ENCODE measurements at places on chromosomes 16 and 17.

DNA sequence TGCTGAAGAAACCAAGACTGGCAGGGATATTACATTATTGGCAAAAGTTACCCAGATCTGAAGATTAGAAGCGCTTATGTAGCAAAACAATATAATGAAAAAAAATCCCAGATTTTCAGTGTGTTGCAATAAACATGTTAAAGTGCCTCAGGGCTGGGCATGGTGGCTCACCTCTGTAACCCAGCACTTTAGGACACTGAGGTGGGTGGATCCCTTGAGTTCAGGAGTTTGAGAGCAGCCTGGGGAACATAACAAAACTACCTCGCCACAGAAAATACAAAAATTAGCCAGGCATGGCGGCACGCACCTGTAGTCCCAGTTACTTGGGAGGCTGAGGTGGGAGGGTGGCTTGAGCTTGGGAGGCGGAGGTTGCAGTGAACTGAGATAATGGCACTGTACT lies 6.8 kb downstream of the ZNF207 start:
- DNase-seq: no peak

- peak; percentile 64 for DNase-seq
Measured at GRCh38 chr16:50699326-50700159, 6.1 kb downstream of the NOD2 start.

GRCh38 chr16:89303617-89304016 lies 86.1 kb downstream of the ZNF778 start:
- no peak for DNase-seq

GRCh38 chr16:24036614-24037013 lies 200.8 kb downstream of the PRKCB start:
- peak; percentile 6 for DNase-seq

- no peak for DNase-seq
Measured at GRCh38 chr17:83077411-83077810, 2.0 kb upstream of the METRNL start.

- DNase-seq: no peak
Measured at GRCh38 chr17:38797158-38797490, 2.2 kb downstream of the PIP4K2B start.

DNA sequence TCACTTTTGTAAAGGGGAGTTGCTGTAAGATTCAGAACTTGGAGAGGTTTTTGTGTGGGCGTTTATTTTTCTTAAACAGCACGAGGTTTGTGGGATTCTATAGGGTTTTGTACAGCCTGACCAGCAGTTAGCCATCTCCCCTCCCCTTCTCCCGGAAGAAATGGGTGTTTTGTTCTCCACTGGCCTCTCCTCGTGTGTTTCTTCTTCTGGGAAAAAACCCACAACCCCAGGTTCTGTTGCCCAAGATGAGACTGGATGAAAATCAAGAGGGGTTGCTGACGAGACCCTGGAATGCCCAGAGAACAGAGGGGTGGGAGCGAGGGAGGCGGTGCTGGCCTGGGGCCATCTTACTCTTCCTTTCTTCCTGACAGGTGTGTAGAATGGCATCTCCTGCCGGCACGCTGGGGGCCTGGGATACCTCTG lies 186.1 kb downstream of the MSI2 start:
- DNase-seq: no peak

GRCh38 chr16:50015631-50016030 lies 9.4 kb upstream of the CNEP1R1 start:
- DNase-seq: no peak

GRCh38 chr17:81376946-81377714 lies 18.1 kb upstream of the BAHCC1 start:
- no peak for DNase-seq

DNA sequence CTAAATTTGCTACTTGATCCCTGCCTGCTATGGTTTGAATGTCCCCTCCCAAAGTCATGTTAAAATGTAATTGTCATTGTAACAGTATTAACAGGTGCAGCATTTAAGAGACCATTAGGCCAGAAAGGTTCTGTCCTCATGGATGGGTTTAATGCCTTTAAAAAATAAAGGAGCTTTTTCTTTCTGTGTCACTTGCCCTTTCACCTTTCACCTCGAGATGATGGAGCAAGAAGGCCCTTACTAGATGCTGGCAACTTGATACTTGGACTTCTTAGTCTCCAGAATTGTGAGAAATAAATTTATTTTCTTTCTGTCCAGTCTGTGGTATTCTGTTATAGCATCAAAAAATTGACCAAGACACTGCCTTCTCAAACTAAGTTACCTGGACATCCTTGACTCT lies 98.5 kb downstream of the BRIP1 start:
- no peak for DNase-seq

GRCh38 chr16:50093607-50094539 lies 28.1 kb downstream of the HEATR3 start:
- peak; percentile 10 for DNase-seq

- no peak for DNase-seq
Measured at GRCh38 chr16:30144917-30145316, 21.9 kb upstream of the MAPK3 start.

DNA sequence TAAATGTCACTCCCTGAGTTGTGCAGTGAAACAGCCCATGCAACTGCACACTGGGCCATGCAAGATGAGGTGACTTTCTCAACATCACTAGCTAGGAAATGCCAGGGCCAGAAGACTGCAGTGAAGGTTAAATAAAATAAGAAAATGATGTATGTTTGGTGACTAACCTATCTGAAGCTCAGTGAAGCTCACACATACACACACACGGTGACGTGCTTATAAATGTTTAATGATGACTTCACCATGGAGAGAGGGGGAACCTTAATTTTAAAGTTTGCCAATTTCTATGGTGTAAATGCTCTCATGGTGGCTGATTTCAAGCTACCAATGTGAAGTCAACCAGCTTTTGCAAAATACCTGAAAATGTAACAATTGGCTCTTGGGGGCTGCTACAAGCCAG lies 166.4 kb downstream of the MAF start:
- DNase-seq: no peak

DNA sequence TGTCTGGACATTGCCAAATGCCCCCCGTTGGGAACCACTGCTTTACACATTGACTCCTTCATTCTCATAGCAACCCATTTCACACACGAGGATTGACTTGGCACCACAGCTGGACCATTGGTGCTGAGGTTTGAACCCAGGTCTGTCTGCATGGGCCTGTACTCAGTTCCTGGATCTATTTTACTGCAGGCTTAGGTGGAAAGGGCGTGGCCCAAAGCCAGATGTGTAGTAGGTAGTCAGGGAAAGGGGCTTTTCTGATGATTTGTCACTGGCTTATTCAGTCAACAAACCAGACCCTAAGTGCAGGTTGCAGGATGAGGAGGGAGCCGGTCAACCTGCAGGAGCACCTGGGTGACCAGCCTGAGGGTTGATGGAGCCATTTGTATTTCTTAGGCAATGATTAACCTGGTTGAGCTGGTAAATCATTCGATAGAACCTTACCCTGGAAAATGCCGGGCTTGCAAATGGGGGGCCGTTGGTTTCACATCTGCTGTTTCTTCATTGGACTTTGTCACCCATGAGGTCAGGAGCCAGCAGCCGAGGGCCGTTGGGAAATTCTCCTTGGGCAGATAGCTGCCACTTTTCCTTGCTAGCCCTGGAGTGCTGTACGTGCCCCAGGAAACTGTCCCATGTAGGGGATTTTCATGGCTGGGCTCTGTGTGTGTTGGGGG lies 104.4 kb downstream of the CMIP start:
- no peak for DNase-seq

- DNase-seq: peak; percentile 94
Measured at GRCh38 chr17:2303204-2304188, at the start of the genes SMG6 and SRR. SMG6 (minus strand) TSS chr17:2303785; CDS start chr17:2303720, 65 bp downstream. SRR (plus strand) TSS chr17:2303950; CDS start chr17:2315561, 11,611 bp downstream.

DNA sequence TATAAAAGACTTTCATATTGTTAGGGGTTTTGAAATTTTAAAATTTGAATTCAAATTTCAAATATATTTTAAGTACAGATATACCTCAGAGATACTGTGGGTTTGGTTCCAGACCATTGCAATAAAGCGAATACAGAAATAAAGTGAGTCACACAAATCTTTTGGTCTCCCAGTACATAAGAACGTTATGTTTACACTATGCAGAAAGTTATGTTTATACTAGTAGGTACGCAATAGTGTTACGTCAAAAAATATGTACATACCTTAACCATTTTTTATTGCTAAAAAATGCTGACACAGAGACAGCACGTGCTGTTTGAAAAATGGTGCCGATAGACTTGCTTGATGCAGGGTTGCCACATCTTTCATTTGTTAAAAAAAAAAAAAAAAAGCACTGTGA lies 19.7 kb downstream of the NUP88 start:
- no peak for DNase-seq

DNA sequence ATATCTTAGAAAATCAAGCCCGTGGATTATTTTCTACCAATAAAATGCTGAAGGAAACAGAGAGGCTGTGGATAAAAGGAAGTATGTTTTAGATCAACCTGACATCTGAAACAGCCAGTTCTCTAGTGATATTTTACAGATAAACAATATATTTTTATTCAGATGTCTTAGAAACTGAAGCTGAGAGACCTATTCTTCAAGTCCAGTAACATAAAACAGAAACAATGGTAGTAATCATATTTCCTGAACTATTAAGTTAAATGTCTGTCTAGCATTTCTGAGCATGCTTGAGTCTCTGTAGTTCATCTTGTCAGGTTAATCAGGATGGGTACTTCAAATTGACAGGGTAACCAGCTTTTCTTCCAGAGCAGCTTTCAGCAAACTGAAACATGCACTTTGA lies 449.6 kb upstream of the TOM1L1 start:
- DNase-seq: no peak

DNA sequence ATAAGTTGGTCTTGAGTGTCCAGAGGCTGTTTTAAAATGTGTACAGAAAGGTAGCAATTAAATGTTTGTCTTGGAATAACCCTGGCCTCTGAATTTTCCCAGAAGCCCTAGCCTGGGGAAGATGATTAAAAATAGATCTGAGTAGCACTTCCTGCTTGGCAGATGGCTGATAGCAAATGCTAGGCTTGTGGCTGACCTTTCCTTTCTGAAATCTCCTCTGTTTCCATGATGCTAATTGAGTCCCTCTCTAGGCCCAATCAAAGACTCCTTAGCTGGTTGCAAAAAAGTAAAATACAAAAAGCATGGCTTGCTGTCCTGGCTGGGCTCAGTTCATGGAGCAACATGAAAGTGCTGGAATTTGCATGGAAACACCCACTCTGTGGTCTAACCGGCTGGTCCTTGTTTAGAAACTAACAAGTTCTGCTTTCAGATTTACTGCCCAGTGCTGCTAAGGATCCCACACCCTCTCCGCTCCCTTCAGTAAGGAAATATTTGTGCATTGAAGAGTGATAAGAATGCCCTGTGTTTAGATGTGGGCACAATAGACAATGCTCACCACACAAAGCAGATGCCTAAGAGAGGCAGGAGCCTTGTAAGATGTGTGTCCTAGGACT lies 40.8 kb downstream of the YPEL2 start:
- no peak for DNase-seq

GRCh38 chr17:66520999-66521398 lies 218.6 kb downstream of the PRKCA start:
- DNase-seq: no peak

GRCh38 chr17:62935523-62935922 lies 30.5 kb upstream of the TANC2 start:
- DNase-seq: no peak

DNA sequence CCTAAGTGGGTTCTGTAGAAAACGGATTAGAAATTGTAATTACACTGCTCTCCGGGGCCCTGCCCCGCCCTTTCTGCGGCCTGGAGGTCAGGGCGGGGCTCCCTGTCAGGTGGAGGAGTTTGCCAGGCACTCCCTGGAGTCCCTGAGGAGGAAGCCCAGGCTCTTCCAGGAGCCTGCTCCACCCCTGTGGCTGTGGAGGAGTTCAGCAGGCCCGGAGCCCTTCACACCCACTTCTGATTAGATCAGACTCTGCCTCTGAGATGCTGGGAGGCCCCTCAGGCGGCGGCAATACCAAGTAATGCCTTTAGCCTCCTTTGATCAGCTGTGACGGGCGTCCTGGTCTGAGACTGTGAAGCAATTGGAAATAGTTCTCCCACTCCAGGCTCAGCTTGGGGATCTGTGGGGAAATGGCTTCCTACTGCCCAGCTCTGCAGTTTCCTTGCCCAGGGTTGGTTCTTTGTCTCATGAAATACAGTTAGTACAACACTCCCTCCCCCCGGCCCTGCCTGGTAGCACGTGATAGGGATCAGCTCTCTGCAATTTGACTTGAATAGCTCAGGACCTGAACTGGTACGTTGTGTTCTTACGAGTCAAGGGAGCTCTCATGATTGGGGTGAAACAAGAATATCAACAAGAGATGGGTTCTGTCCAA lies 22.3 kb downstream of the BAIAP2 start:
- no peak for DNase-seq

GRCh38 chr16:55725055-55725777 lies 69.4 kb downstream of the SLC6A2 start:
- DNase-seq: no peak

DNA sequence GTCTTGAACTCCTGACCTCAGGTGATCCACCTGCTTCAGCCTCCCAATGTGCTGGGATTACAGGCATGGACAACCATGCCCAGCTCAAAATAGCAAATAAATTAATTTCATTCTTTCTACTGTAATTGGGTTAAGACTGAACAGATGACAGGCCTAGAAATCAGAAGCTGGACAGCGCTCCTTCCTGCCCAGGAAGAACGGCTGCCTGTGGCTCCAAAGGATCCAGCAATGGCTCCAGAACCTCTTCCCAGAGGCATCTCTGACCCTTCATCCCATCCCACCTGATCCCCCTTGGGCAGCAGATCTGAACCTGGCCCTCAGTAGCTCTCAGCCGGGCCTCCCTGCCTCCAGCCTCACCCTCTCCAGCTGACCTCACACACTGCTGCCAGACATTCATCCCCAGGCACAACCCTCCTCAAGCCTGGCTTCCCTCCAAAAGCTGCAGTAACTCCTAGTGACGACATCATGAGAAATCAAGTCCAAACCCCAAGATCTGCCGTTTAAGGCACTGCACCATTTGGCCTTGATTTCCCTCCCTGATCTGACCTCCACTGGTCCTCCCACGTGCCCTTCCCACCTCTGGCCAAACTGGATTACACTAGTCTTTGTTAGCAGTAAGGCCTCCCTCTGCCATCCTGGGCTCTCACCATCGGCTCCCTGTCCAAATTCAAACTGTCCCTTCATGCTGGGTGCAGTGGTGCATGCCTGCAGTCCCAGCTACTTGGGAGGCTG lies 3.1 kb upstream of the MIF4GD start:
- DNase-seq: no peak

GRCh38 chr16:503150-504071 lies 24.1 kb upstream of the CAPN15 start:
- DNase-seq: no peak

DNA sequence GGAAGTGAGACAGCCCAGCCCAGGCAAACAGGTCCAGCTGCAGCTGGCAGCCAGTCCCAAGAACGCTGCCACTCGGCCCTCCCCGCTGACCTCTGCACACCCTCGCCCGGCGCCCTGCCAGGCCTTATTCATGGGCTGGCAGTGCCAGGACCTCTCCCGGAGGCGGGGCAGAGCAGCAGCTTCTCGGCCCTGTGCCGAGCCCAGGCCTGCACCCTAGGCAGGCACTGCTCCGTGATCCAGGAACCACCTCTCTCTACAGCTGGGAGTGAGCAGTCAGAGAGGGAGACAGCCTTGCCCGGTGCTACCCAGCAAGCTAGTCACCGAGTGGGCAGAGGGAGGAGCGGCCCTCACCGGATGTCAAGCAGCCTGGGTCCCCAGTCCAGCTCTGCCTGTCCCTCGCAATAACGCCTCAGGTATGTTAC lies 79.9 kb upstream of the CBX4 start:
- DNase-seq: no peak
